Activated T-cell treated with anti-CD3 and anti-CD28 coated beads, Interleukin-2, amount 50 U/mL, for 72 hours (primary cell): ENCODE measurements at places on chromosomes 3 and 15. TPM values are rescaled to one million over a fixed set of nuclear protein-coding genes. Genes with fewer than 3 reads are reported as not detected.
A peak's percentile ranks its signal among the peaks of the same experiment; 100 is the strongest.

Gene SHF
- total RNA-seq = 11.7 TPM

Gene NMB
- 3.6 TPM for total RNA-seq

Gene HRG
- not detected for total RNA-seq

Gene OIP5
- 15.3 TPM for total RNA-seq

Gene NANOGP8
- total RNA-seq = not detected

Gene LDHAL6B
- total RNA-seq = not detected

Gene SLC9C1
- total RNA-seq = not detected

Gene DAZL
- not detected for total RNA-seq

- DNase-seq = no peak
These were observed 77.4 kb upstream of the IQSEC1 start for GRCh38 chr3:13150624-13151023.

- no peak for DNase-seq
These were observed 2.5 kb upstream of the MUC13 start for GRCh38 chr3:124937049-124937448.

DNA sequence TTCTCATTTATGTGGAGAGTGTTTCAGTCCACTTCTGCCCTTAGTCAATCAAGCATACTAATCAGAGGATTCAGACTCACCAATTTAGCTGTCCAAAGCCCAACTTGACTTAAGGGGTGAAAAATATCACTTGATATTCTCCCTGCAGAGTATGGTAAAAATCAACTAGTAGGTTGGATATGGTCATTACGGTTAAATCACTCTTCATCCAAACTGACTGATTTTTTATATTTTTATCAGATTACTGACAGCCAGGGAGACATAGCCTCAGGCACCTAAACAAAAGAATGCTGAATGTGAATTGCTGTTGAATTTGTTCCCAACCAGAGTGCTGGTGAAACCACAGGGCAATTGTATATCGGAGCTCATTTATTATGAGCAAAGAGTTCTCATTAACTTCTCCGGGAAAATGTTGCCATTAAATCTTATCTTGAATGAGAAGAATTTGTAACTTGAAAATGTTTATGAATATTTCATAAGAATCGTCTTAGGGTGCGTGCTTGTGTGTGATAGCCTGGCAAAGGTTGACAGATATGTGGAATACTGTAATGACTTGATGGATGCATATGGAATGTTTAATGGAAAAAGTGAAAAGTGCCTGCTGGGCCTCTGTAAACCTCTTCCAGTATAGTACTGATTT, 411.2 kb downstream of the NAALADL2 start:
- no peak for DNase-seq

DNA sequence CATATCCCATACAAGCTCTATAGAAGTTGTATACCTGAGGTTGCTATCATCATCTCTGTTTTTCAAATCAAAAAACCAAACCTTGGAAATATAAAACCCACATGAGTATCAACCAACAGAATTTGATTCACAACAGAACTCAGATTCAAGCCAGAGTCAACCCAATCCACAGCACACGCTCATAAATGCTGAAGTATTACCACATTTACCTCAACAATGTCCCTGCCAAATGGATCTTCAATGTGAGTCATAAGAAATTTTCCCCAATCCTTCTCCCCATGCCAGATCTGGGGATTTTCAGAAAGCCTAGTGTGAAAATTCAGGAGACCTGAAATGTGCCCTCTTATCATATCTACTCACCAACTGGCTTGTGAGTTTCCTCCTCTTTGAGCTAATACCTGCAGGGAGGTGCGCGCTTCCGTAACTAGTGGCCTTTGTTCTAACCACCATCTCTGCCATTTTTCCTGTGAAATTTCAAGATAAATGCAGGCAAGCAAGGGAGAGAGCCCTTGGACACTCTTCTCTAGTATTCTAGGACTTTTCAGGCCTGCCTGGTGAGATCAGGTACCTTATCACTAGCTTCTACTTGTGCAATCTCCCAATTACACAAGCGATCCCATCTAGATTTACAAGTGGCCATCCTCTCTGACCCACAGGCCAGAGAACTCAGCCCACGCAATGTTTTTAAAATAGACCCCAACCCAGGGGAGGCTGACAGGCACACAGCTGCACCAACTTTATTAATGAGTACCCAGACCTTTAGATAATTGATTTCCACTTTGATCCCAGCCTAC, 1076.9 kb upstream of the CFAP20DC start:
- no peak for DNase-seq

DNA sequence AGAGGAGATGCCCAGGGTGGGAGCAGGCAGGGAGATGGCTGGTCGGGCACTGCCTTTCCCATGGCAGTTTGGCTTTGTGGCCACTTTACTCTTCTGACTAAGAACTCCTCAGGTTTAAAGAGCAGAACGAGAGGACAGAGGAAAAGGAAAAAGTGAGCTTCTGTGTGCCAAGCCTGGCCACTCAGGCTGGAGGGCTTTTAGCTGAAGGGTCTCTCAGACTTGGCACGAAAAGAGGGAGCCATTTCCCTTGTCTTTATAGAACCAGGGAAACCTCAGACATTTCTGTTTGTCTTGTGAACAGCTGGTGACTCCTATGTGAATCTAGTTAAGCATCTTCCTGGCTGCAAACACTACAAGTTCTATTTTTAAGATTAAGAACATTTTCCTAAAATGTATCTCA, 23.3 kb upstream of the PSMD6 start:
- no peak for DNase-seq

DNA sequence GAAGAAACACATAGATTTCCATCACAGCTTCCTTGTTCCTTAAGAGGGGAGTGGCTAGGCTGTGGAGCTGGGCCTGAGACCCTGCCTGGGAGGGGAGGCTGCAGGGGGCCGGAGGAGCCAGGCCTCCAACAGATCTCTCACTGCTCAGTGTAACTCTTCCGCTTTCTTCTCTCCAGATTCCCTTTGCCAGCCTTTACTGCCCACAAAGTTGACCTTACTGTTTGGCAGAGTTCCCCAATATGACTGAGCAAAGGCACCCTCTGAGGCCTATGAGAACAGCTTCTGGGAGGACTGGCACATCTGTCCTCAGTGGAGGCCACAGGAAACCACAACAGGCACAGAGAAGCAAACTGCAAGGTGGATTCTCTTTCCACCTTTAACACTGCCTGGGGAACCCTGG, 38.1 kb downstream of the SLCO2A1 start:
- DNase-seq = no peak

DNA sequence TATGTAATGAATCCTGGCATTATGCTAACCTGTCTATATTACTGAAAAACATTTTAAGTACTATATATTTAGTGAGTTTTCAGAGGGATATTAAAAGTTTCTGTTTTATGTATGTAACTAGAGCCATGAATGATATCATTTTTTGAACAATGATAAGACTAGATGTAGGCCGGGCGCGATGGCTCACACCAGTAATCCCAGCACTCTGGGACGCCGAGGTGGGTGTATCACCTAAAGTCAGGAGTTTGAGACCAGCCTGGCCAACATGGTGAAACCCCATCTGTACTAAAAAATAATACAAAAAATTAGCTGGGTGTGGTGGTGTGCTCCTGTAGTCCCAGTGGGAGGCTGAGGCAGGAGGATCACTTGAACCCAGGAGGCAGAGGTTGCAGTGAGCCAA, 34.1 kb downstream of the DHX36 start:
- DNase-seq = no peak

GRCh38 chr3:23740517-23740965, 65.2 kb upstream of the UBE2E1 start:
- DNase-seq = peak; percentile 72

DNA sequence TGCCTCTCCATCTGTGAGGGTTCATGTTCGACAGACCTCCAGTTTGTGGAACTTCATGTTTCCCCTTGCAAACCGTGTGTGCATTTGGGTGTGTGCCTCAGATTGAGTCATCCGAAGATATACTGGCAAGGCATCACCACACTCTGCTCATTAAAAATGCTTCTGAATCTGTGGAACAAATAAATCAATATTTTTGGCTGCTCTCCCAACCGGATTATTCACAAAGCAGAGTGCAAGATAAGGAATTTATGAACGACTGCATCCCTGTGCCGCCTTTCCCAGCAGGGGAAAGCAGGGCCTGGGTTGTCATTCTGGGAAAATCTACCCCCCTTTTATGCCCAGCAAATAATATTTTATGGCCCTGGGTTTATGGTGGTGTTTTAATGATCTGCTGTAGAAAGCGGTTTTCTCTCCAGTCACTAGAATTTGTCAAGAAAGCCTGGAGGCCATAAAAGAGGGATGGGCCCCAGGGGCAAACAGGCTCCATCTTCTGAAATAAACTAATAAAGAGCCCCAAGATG, 4.2 kb upstream of the WNT5A start:
- no peak for DNase-seq

DNA sequence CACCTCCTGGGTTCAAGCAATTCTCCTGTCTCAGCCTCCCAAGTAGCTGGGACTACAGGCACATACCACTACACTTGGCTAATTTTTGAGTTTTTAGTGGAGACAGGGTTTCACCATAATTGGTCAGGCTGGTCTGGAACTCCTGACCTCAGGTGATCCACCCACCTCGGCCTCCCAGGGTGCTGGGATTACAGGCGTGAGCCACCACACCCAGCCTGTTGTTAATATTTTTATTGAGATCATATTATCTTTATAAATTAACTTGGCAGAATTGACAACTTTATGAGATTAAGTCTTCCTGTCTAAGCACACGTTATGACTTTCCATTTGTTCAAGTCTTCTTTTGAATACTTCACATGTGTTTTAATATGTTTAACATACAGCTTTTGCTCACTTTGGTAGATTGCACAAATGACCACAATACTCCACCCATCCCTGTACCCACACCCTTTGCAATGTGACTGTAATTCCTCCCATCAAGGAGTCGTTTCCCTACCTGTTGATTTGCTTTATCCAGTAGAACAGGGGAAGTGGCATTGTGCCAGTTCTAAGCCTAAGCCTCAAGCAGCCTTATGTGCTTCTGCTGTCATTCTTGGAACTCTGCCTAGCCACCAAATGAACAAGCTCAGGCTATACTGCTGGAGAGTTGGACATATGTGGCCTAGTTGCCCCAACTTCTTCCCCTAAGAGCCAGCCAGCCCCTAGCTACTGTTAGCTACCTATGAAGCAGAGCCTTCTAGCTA, 8.2 kb downstream of the XYLB start:
- DNase-seq = no peak

- no peak for DNase-seq
These were observed 39.3 kb downstream of the PLD1 start for GRCh38 chr3:171770689-171771620.

- DNase-seq = peak; percentile 47
These were observed 10.9 kb downstream of the LRRFIP2 start for GRCh38 chr3:37163262-37164015.

- no peak for DNase-seq
These were observed 149.1 kb downstream of the TJP1 start for GRCh38 chr15:29672923-29673809.

- no peak for DNase-seq
These were observed 21.6 kb downstream of the RNU5B-1 start for GRCh38 chr15:65326117-65326526.

DNA sequence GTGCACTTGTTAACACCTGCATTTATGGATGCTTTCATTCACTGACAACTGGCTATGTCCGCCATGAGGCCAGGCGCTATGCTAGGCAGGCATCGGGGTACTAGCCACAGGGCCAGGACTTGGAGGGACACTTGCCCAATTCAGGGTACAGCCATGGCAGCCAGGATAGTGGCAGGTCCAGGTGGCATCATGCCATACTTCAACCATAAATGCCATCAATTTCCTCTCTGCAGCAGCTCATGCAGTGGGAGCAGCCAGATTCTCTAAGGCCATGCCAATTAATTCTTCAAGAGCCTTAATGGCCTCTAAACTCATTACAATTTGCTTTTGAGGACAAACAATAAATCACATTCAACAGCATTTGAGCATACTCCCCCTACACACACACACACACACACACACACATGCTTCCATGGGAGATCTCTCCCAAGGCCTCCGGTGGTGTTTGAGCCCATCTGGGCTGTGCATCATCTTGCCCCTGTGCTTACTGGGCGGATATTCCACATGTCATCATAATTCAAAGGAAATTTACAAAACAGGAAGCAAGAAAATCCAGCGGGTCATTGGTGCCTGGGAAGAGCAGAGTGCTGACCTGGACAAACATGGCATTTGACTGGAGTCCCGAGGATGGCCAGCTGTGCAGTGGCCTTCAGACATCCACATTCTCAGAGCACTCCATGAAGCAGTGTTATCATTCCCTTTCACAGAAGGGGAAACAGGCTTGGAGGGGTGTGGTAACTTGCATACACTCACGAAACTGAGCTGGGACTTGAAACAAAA, 109.1 kb downstream of the IQSEC1 start:
- no peak for DNase-seq

DNA sequence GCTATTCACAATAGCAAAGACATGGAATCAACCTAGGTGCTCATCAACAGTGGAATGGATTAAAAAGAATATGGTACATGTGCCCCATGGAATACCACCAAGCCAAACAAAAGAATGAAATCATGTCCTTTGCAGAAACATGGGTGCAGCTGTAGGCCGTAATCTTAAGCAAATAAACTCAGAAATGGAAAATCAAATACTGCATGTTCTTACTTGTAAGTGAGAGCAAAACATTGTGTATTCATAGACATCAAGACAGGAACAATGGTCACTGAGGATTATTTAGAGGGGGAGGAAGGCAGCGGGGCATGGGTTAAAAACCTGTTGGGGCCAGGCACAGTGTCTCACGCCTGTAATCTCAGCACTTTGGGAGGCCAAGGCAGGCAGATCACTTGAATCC, 304.7 kb upstream of the ROBO2 start:
- no peak for DNase-seq

DNA sequence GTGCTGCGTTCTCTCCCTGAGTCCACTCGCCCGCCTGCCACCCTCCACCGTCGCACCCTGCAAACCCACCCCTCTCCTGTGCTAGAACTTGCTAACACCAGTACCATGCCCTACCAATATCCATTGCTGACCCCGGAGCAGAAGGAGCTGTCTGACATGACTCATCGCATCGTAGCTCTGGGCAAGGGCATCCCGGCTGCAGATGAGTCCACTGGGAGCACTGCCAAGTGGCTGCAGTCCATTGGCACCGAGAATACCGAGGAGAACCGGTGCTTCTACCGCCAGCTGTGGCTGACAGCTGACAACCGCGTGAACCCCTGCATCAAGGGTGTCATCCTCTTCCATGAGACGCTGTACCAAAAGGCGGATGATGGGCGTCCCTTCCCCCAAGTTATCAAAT, 4.9 kb upstream of the ALAS1 start:
- DNase-seq = no peak
